PC-9 (cell line): ENCODE measurements at places on chromosomes 3 and 15. TPM values are rescaled to one million over a fixed set of nuclear protein-coding genes. Genes with fewer than 3 reads are reported as not detected.
A peak's percentile ranks its signal among the peaks of the same experiment; 100 is the strongest.

Gene TUBGCP4
- 25.3 and 30.8 TPM in 2 replicates for total RNA-seq

DNA sequence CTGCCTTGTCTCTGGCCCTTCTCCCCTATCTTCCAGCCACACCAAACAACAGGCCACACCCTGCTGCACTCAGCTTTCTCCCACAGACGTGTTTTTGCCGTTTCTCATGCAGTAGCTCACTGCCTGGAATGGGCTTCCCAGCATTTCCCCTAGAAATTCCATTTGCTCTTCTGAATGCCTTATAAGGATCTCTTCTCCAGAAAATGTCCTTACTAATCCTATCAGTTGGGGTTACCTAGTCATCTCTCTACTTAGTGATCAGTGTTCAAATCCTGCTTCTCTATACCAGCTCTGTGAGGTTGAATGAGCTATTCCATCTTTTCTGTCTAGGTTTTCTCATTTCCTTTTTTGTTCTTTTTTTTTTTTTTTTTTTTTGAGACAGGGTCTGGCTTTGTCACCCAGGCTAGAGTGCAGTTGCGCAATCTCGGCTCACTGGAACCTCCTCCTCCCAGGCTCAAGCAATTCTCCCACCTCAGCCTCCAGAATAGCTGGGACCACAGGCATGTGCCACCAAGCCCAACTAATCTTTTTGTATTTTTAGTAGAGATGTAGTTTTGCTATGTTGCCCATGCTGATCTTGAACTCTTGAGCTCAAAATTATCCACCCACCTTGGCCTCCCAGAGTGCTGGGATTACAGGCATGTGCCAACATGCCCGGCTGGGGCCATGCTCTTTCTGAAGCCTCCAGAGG, 98.2 kb upstream of the CHD2 start:
- H3K36me3 ChIP-seq, result no peaks in the 10 kb centered on the region
- H3K4me3 ChIP-seq, result no peak overlapping the region
- no peaks in the 10 kb centered on the region for H3K27me3 ChIP-seq
- DNase-seq, result no peak
- peaks cover 50% of the 10 kb centered on the region for H3K4me1 ChIP-seq

- H3K36me3 ChIP-seq, result peaks cover 18% of the 10 kb centered on the region; the same call in 1 of the 2 replicates
- no peak overlapping the region for H3K4me3 ChIP-seq
- H3K27me3 ChIP-seq, result no peaks in the 10 kb centered on the region
- no peak for DNase-seq
- H3K4me1 ChIP-seq, result peaks cover 43% of the 10 kb centered on the region
Observed at GRCh38 chr3:129645286-129645685, 38.8 kb upstream of the PLXND1 start.

DNA sequence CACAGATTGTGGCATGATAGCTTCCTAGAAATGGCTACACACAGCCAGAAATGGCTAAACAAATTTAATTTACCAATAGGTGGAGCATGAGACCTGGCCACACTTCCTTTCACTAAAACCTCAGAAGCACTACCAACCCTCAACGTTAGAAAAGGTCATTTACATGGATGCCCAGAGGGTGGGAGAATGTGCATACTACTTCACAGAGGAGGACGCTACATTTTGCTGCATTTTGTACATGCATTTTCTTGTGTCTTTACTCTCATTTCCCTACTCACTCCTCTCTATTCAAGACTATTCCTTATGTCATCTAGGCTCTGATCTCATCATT, 40.1 kb downstream of the C2CD4B start:
- no peak for DNase-seq
- no peaks in the 10 kb centered on the region for H3K27me3 ChIP-seq
- H3K4me1 ChIP-seq, result 0 out of 2 replicates have a peak, but pooled peaks cover under 1% of the 10 kb centered on the region
- H3K4me3 ChIP-seq, result no peak overlapping the region
- H3K36me3 ChIP-seq, result no peaks in the 10 kb centered on the region

- no peak overlapping the region for H3K4me3 ChIP-seq
- H3K36me3 ChIP-seq, result no peaks in the 10 kb centered on the region
- peaks cover 23% of the 10 kb centered on the region for H3K4me1 ChIP-seq
- H3K27me3 ChIP-seq, result no peaks in the 10 kb centered on the region
- DNase-seq, result peak; percentile 71
- peak overlapping the region; percentile 57; the same call in 1 of the 2 replicates for H3K27ac ChIP-seq
Observed at GRCh38 chr3:177294221-177294620, 96.9 kb upstream of the TBL1XR1 start.
